ENCODE measurements at places on chromosomes 5 and 9.

GRCh38 chr5:2710910-2711309 lies 40.6 kb downstream of the IRX2 start:
- no peak for DNase-seq

DNA sequence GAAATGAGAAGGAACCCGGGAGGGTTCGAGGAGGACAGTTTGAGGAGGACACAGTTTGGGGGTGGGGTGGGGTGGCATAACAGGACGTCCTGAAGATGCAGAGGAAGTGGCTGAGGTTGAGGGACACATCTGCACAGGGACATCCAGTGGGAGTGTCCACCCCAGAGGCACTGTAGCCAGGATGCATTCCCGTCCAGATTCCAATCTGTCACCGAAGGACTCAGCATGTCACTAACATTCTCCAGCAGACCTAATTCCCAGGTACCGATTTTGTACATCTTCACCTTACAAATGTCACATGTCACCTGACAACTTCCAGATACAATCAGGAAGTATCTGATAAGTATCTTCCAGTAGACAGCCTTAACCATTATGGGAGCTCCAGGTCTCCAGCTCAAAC lies 42.6 kb downstream of the EPB41L4B start:
- DNase-seq: no peak

- DNase-seq: no peak
These were observed 124.6 kb downstream of the TMEM38B start for GRCh38 chr9:105818903-105819302.

- DNase-seq: no peak
These were observed 85.8 kb upstream of the DMRT1 start for GRCh38 chr9:755454-756381.

DNA sequence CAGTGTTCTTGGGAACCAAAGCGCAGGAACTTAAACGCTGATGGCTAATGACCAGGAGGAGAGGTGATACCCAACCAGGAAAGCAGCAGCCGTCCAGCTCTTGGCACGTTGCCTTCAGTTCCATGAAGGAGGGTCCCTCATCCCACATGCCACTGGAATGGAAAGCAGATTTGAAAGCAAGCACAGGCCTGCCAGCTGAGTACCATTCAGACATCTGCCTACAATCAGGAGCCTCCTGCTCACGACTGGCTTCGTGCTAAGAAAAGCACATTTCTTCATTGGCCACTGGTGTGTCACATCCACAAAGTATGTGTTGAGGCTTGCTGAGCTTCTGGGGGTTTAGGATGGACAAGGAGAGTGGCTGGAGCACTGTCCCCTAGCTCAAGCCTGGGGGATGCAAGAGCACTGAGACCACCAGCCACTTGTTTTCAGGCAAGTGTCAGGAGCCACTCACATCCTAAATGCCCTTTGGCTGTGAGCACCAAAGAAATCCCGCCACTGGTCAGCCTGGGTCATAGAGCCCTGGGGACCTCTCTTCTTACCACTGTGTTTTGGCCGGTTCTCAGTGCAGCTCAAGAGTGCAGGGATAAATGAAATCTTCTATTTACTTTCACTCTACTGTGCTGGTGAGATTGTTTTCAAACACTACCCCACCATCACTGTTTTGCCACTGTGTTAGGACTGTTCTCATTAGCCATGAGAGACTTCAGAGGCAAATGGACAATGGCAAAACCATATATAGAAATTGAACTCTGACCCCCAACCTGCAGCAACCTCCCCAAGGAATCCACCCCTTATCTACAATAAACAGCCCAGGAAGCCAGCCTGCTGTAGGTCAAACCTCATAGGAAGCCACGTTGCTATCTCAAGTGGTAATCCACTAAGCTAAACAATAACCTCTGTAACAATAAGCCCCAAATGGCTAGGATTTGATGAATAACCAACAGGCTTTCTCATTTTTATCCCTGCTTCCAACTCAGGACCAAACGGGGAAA lies 58.3 kb downstream of the MTX3 start:
- no peak for DNase-seq

DNA sequence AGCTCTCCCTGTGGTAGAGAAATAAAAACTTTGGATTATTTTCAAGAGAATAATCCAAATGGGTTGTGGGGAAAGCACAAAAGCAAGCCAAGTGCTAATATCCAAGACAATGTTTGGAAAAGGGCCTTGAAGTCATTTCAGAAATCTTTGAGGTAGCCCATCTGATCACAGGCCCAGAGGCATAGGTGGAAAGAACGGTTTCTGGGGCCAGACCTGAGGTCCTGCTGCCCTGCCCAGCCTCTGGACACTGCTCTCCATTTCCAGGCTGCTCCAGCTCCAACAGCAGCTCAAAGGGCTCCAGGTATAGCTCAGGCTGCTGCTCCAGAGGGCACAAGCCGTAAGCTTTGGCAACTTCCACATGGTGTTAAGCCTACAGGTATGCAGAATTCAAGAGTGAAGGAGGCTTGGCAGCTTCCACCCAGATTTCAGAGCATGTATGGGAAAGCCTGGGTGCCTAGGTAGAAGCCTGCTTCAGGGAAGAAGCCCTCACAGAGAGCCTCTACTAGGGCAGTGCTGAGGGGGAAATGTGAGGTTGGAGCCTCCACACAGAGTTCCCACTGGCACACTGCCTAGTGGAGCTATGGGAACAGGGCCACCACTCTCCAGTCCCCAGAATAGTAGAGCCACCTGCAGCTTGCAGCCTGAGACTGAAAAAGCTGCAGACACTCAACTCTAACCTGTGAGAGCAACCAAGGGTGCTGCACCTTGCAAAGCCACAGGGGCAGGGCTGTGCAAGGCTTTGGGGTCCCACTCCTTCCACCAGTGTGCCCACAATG lies 133.1 kb downstream of the PIK3R1 start:
- DNase-seq: no peak

DNA sequence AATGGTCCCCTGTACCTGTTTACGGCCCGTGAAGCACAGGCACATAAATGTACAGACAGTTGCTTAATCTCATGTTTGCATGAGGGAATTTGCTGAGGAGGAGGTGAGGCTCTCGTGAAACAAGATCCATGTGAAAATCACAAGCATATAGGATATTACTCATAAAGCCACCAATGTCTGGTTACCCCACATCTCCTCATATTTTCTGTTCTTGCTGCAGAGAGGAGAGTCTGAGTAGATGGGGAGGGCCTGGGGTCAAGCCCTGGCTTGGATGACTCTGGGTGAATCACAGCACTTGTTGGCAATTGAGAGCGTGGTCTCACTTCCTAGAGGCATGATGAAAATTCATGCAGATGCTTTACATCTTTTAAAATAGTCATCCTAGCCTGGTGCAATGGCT lies 975 bp downstream of the AGXT2 start:
- DNase-seq: no peak

DNA sequence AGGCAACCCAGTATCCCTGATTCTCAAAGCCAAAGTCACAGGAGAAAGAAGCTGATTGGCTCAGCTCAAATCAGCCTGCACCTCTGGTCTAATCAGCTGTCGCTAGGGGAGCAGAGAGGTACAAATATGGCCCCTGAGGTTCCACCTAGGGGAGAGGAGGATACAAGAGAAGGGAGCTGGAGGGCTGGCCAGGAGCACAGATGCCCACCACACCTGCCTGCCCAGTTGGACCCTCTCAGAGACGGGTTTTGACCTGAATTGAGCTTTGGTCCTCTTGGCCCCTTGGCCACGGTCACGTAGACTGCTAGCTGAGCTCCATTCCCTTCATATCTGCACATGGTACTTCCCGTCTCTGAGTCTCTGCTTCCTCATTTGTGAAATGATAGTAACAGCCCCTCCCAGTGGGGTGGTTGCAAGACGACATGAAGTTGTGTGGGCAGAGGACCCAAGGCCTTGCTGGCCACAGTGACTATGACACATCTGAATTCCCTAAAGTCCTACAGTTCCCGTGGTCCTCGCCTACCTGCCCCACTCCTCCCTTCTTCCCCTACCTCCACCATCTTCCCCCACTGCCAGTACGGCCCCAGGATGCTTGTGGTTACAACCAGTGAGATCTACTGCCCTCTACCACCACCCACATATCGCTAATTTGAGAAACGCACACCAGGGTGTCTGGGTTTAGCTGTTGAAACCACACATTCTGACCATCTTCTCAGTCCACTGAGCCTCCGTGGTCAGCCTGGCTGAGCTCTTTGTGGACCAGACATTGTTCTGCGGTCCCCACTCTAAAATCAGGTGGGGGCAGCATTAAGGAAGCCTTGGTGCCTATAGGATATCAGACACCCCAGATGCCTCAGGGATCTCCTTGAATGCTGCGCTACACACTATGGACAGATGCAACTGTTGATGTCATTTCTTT lies 60.3 kb upstream of the NEK6 start:
- DNase-seq: no peak

DNA sequence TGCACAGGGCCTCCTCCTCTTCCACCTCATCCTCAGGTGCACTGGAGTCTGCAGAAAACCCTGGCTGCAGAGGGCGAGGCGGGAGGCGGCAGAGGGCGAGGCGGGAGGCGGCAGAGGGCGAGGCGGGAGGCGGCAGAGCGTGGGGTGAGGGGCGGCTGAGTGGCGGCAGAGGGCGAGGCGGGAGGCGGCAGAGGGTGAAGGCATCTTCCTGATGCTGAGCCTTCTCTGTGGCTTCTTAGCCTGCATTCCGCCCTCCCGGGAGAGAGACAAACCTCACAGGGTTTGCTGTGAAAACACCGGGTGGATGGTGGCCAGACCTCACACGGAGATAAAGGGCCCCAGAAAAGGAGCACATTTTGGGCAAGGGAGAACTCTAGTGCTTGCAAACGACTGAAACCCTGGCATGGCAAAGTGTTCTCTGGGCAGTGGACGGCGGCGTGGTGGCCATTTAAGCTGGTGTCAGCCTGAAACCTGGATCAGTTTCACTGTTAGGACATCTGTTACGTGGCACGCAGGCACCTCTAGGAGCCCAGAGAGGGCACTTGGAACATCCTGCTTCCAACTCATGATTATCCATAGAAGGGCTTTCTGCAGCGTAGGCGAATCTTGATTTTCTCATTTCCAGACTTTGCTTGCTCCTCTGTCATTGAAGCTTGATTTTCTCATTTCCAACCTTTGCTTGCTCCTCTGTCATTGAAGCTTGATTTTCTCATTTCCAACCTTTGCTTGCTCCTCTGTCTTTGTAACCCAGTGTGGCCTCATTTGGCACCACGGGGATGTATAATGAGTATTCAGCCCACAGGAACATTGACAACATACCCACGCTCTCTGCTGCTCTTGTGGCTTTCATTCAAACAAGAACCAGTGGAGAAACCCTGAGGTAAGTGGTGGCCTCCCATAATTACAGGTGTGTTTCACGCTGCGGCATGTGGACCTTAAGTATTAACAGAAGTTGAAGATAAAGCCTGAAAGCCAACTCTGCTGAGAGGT lies 16.3 kb upstream of the PLEKHG4B start:
- DNase-seq: no peak

GRCh38 chr5:151556806-151557205 lies 34.3 kb downstream of the FAT2 start:
- DNase-seq: no peak

- no peak for DNase-seq
These were observed 39.4 kb downstream of the SMIM23 start for GRCh38 chr5:171825051-171825450.

GRCh38 chr5:32116574-32117313 lies 57.4 kb downstream of the GOLPH3 start:
- no peak for DNase-seq

- no peak for DNase-seq
These were observed 216.2 kb upstream of the CLINT1 start for GRCh38 chr5:158074992-158075769.

GRCh38 chr5:158709279-158709678 lies 390.4 kb downstream of the EBF1 start:
- DNase-seq: no peak

- no peak for DNase-seq
These were observed 292.0 kb downstream of the NSG2 start for GRCh38 chr5:174337276-174338184.

GRCh38 chr9:114908805-114909448 lies 21.5 kb downstream of the TNFSF8 start:
- DNase-seq: peak; percentile 48

GRCh38 chr5:102591650-102592049 lies 92.8 kb upstream of the SLCO6A1 start:
- DNase-seq: no peak

GRCh38 chr9:80789831-80790230 lies 899.5 kb downstream of the TLE1 start:
- DNase-seq: no peak

- DNase-seq: no peak
These were observed 21.7 kb upstream of the PCAT7 start for GRCh38 chr9:94533155-94533554.

DNA sequence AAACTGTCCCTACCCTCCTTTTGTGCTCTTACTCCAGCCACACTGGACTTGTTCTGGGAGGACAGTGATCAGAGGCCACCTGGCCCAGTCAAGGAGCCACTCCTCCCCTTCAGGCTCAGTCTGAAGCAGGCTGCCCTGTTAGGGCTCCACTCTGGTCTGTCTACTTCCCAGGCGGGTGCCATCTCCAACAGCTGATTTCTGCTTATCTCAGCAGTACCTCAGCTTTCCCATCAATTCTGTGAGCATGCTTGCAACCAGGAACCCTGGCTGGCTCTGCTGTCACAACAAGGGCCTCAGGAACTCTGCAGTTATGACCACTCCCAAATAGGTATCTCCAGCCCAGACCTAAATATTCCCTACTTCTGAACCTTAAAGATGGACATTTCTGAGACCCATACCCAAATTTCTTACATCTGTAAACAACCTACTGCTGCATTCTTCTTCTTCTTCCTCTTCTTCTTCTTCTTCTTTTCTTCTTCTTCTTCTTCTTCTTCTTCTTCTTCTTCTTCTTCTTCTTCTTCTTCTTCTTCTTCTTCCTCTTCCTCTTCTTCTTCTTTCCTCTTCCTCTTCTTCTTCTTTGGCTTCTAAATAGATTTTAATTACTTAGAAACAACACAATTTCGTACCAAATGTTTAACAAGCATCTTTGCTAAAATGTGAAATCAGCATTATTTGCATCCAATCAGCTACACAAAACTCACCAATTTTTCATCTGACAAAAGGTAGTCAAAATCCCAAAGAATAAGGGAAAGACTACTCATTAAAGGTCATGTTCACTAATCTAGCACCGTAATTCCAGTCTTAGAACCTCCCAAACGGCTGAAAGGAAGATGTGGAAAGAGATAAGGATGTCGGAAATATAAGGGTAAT lies 13.6 kb upstream of the SLC22A4 start:
- DNase-seq: no peak

DNA sequence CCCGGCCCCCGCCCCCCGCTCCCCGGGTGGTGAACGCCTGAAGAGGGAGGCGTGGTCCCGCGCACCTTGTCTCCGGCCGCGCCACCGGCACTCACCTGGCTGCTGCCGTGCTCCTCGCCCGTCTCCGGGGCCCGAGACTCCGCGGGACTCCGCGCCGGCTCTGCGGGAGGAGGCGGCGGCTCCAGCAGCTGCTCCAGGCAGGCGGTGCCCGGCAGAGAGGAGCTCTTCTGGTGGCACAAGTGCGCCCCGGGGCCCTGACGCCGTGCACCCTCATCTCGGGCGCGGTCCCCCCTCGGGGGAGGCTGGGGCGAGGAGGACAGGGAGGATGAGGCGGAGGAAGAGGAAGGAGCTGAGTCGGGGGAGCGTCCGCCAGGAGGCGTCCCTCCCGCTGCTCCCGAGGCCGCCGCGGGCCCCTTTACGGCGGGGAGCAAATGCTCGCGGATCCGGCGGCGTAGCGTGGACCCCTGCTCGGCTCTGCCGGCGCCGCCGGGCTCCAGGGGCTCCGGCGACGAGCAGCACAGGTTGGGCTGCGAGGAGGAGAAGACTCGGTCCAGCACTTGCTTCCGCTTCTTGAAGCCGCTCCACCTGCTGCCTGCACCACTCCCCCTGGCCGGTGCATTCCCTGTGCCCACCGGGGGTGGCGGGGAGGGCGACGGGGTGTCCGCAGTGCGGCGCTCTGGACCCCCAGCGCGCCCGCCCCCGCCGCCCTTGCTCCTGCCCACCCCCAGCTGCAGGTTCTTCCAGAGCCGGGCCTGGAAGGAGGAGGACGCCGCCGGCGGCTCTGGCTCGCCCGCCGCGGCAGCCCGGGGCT lies 928 bp downstream of the MCTP1 start:
- peak; percentile 48 for DNase-seq
